Endothelial cell of umbilical vein (primary cell): ENCODE measurements at places on chromosomes 11 and 22. TPM values are rescaled to one million over a fixed set of nuclear protein-coding genes. Genes with fewer than 3 reads are reported as not detected.

DNA sequence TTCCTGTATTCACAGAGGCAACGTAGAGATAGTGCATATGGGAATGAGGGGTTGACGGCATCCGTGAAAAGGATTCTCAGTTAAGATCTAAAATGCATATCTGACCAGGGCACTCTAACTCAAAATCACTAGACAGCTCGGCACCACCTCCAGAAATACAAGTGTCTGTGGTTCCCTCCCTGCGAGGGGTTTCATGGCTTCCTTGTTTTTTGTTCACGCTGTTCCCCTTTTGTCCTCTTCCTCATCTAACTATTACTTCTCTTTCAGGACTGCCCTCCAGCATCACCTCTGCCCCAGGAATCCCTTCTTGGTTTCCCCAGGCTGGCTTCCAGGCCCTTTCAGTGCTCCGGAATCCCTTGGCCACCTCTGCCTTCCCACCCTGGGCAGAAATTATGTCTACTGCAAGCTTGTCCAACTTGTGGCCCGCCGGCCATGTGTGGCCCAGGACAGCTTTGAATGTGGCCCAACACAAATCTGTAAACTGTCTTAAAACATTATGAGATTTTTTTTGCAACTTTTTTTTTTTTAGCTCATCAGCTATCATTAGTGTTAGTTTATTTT is 159.9 kb downstream of the FBXO7 start:
- H3K27me3 ChIP-seq: no peaks in the 10 kb centered on the region
- DNase-seq: no peak
- no peak overlapping the region for H3K27ac ChIP-seq

GRCh38 chr11:17153757-17154156 is 54.0 kb downstream of the PIK3C2A start:
- no peak for DNase-seq
- H3K4me1 ChIP-seq: peaks cover 37% of the 10 kb centered on the region
- H3K4me3 ChIP-seq: no peak overlapping the region

- H3K27ac ChIP-seq: peak overlapping the region; percentile 98
- no peak overlapping the region for H3K4me3 ChIP-seq
- no peaks in the 10 kb centered on the region for H3K27me3 ChIP-seq
- H3K36me3 ChIP-seq: peaks cover 14% of the 10 kb centered on the region
- DNase-seq: no peak
Observed at GRCh38 chr11:128717516-128717915, 23.6 kb downstream of the FLI1 start.

DNA sequence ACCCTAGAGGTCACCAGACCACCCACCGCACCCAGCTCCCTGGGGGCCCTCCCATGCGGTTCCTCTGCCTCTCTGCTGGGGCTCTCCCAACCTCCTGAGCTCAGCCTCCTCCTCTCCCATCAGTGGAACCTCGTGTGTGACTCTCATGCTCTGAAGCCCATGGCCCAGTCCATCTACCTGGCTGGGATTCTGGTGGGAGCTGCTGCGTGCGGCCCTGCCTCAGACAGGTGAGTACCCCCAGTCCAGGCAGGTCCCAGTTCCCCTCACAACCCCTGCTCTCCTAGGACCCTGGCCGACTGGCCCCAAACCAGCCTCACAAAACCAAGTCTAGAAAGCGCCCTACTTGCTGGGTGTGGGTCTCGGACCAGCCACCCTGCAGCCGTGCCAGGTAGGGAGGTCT is 1.6 kb downstream of the SLC22A12 start:
- H3K4me1 ChIP-seq: no peaks in the 10 kb centered on the region
- H3K27me3 ChIP-seq: no peaks in the 10 kb centered on the region
- no peaks in the 10 kb centered on the region for H3K36me3 ChIP-seq

GRCh38 chr11:128457874-128458273 is 129.5 kb downstream of the ETS1 start:
- H3K27me3 ChIP-seq: no peaks in the 10 kb centered on the region
- peaks cover 11% of the 10 kb centered on the region for H3K4me1 ChIP-seq
- peak overlapping the region; percentile 61 for H3K27ac ChIP-seq
- no peak overlapping the region for H3K4me3 ChIP-seq
- DNase-seq: no peak
- H3K36me3 ChIP-seq: peaks cover 6% of the 10 kb centered on the region

KLHDC7B gene
- not detected in 2 replicates for polyA plus RNA-seq

CCDC90B gene
- polyA plus RNA-seq: 18.7 and 24.3 TPM in 2 replicates

CD6 gene
- not detected in 2 replicates for polyA plus RNA-seq
